ENCODE measurements at places on chromosomes 3 and 15.

DNA sequence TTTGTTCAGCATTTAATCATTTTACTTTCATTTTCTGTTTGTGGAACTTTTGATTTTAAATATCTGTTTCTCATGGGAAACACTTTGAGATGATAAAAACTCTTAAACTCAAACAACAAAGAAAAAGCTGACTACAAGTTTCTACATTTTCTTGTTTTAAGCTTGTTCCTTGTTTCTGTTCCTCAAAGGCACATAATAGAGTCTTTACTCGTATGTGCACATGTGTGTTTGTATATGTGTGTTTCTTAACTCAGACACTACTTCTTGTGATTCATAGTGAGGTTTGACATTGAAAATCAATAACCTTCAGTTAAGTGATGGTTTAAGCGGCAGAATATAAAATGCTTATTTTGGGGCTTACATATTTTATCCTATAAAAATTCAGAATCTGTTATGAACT, 786.7 kb upstream of the EPHA6 start:
- no peaks in the 10 kb centered on the region for H3K4me1 ChIP-seq
- H3K4me3 ChIP-seq, result no peak overlapping the region
- DNase-seq, result no peak
- H3K27me3 ChIP-seq, result no peaks in the 10 kb centered on the region
- no peak overlapping the region for H3K27ac ChIP-seq
- H3K36me3 ChIP-seq, result no peaks in the 10 kb centered on the region

GRCh38 chr3:194320744-194321243, 30.3 kb downstream of the CPN2 start:
- peak; percentile 83 for DNase-seq
- H3K27ac ChIP-seq, result peak overlapping the region; percentile 65
- H3K36me3 ChIP-seq, result no peaks in the 10 kb centered on the region
- H3K27me3 ChIP-seq, result no peaks in the 10 kb centered on the region

DNA sequence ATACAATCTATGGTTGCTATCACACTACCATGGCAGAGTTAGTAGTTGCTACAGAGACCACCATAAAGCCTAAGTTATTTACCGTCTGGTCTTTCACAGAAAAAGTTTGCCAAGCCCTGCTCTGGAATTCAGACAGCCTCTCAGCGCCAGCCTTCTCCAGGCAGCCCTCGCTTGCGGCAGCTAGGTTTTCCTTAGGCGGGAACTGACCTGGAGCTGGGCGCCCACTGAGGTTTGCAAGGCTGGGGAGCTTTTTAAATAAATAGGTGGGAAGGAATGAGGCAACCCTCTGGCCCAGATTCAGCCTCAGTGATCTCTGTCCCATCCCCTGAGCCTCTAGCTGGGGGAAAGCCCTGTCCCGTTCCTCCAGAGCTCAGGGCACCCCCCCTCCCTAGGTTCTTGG, 1.2 kb downstream of the CTSH start:
- H3K27me3 ChIP-seq, result no peaks in the 10 kb centered on the region
- peaks cover 2% of the 10 kb centered on the region for H3K36me3 ChIP-seq
- H3K4me1 ChIP-seq, result peaks cover 50% of the 10 kb centered on the region
- peak overlapping the region; percentile 77 for H3K27ac ChIP-seq

GRCh38 chr3:174398761-174399160, 460.4 kb upstream of the NAALADL2 start:
- DNase-seq, result no peak
- H3K36me3 ChIP-seq, result no peaks in the 10 kb centered on the region
- no peak overlapping the region for H3K27ac ChIP-seq

DNA sequence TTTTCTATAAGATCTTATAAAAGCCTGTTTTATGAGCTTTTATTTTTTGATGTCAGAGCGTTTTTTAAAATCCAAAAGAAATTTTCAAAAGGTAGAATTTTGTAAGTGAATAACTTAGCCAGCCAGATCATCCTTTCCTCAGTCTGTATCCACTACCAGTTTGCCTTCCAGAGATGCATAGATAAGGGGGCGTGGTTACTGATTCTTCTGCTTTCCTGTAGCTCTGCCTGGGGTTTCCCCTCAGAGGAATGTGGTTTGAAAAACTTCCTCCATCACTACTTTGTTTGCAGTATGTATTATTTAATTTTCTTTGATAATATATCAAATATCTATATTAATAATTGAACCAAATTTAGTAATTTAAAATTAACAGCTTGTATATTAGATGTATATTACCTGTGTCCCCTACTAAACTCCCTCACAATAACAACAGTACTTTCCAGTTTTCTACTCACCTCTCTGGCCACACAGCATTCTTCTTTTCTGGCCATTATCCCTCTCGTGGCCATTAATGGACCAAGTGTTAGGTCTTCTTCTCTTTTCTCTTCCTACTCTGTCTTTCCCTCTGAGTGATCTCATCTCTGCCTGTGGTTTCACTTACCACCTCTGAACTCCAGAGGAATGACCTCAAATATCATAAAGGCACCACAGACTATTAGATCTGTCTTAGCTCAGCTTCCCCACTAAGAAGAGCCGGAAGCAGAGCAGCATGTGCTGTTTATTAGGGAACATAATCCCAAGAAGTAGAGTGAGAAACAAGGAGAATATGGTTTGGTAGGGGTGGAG, 239.7 kb downstream of the UBE2E2 start:
- H3K36me3 ChIP-seq, result no peaks in the 10 kb centered on the region
- no peaks in the 10 kb centered on the region for H3K4me1 ChIP-seq
- no peak overlapping the region for H3K27ac ChIP-seq
- H3K27me3 ChIP-seq, result no peaks in the 10 kb centered on the region
- no peak overlapping the region for H3K4me3 ChIP-seq
- no peak for DNase-seq

- H3K27me3 ChIP-seq, result no peaks in the 10 kb centered on the region
- H3K4me1 ChIP-seq, result no peaks in the 10 kb centered on the region
- H3K27ac ChIP-seq, result no peak overlapping the region
Observed at GRCh38 chr3:13705051-13705450, 156.1 kb downstream of the FBLN2 start.

DNA sequence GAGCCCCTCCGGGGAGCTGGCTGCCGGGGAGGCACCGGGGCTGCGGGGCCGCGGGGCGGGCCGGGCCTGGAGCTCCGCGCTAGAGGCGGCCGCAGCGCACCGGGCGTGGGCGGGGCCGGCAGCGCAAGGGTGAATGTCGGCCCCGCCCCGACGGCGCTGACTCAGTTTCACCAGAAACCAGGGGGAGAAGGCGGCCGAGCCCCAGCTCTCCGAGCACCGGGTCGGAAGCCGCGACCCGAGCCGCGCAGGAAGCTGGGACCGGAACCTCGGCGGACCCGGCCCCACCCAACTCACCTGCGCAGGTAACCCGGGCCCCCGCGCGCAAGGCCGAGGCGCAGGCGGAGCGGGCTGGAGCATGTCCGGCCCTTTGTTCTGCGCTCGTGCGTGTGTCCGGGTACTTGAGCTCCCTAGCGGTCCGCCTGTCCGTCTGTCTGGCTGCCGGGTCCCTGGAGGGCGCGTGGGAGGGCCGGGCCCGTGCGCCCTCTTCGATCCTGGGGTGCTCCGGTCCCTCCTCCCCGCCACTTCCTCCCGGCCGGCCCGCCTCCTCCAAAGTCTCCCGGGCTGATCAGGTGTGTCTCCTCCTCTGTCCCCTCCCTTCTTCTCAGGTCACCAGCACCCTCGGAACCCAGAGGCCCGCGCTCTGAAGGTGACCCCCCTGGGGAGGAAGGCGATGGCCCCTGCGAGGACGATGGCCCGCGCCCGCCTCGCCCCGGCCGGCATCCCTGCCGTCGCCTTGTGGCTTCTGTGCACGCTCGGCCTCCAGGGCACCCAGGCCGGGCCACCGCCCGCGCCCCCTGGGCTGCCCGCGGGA, at the start of gene SPINT1:
SPINT1 (plus strand) TSS at position 164 of the 811 bp plus-strand sequence; CDS start at position 671, 507 bp downstream.
- no peak within 1 kb of the TSS for H3K27ac ChIP-seq
- peak within 1 kb of the TSS; percentile 51 for H3K4me3 ChIP-seq
- no peaks in the 10 kb centered on the region for H3K36me3 ChIP-seq

Measured in HepG2 (cell line).